ENCODE measurements at places on chromosomes 12 and 14.

- no peak for DNase-seq
Observed at GRCh38 chr12:44405297-44405696, 470.8 kb downstream of the NELL2 start.

- no peak for DNase-seq
Observed at GRCh38 chr14:76812093-76812421, 625 bp downstream of the ANGEL1 start.

- DNase-seq: no peak
Observed at GRCh38 chr12:107759410-107759809, 1.5 kb downstream of the PRDM4 start.

GRCh38 chr14:28754209-28754985 lies 12.2 kb upstream of the FOXG1 start:
- no peak for DNase-seq

GRCh38 chr14:36971263-36971855 lies 201.0 kb downstream of the SLC25A21 start:
- no peak for DNase-seq

DNA sequence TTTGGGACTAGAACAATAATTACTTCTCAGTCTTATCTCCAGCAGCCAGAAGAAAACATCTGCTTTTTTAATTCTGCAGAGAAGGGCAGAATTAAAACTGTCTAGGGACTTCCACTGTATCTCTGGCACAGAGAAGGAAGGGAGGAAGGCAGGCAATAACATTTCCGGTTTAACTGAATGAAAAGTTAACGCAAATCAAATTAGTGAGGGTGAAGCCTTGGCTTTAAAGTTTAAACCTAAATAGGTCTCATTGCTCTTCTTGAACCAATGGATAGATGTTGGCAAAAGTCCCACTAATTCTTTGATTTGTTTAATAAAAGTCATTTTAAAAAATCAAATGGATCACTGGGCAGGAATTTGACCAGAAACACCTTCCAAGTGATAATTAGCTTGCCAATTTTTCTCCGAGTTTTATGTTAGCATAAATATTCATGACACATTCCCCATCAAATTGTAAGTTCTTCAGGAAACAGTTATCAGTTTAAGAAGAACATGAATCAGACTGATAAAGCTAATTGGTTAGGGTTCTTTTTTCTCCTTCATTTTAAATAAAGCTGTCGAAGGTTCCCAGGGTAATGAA lies 181.9 kb downstream of the SLC15A5 start:
- DNase-seq: no peak

DNA sequence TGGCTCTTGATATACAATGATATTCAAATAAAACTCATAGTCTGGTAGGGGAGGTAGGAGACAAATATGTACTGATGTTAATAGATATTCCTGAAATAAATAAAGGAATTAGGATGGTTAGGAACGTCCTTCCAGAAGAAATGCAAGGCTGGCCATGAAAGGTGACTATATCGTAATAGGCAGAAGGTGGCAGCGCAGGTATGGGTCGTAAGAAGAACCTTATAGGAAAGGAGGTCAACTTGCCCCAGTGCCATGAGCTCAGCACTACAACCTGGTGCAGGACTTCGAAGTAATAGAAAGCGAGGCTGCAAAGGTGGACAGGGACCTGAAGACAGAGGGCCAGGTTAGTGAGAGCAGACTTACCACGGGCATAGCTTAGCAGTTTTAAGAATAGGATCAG lies 55.3 kb upstream of the FGD4 start:
- no peak for DNase-seq

DNA sequence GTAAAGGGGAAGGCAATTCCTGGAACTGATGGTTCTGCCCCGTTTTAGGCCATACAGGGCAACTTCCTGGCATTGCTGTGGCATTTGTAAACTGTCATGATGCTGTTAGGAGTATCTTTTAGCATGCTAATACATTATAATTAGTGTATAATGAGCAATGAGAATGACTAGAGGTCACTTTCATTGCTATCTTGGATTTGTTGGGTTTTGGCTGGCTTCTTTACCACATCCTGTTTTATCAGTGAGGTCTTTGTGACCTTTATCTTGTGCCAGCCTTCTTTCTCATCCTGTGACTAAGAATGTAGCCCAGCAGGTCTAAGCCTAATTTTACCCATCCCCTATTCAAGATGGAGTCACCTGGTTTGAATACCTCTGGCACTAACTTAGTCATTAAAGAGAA lies 51.2 kb downstream of the TESPA1 start:
- no peak for DNase-seq

GRCh38 chr14:96509457-96510090 lies 7.4 kb downstream of the PAPOLA start:
- DNase-seq: no peak

DNA sequence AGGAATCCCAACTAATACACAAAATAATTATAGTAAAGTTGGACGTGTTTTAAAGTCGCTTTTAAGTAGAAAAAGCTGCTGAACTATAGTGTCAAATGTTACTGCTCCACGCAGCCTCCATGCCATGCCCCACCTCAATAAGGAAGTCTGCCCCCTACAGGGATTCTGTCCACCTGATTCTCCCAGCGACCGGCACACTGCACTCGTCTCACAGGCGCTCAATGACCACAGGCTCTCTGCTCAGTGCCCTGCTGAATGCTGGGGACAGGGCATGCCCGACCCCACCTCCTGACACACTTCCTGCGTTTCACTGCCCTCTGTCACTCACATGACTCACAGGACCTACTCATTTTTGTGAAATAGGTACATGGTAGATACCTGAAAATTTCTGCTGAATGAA lies 48.9 kb downstream of the BDKRB1 start:
- no peak for DNase-seq

- DNase-seq: no peak
Observed at GRCh38 chr12:106566771-106567170, 16.0 kb upstream of the RFX4 start.

GRCh38 chr14:61098721-61099120 lies 117.7 kb downstream of the SLC38A6 start:
- DNase-seq: no peak

DNA sequence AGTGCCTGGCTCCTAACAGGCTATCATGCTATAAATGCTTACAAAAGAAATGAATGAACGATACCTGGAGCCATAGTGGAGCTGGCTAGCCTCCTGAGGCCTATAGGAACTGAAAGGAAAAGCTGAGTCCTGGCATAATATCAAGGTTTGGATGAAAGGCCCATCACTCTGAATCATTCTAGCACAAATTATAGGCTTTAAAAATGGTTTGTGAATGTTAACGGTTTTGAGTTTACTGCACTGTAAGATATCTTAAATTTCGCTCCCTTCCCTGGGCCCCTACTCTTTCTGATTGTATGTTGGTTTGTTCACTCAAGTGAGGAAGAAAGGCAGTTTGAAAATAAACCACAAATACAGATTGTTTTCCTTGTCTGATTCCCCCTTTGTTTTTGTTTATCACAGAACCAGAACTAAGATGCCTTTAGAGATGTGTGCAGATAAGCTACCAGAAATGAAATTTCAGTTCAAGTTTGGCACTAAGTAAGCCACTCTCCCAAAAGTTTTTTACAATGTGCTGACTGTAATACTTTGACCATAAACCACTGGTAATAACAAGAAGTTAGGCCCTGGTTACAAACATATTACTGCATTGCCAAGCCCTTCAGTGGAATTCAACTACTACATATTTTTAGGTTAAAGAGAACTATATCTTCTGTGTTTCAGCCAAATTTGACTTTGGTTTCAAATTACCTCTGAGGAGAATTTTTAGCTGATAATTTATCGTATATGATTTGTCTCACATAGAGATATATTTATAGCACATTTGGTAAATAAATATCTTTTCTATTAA lies 89.5 kb downstream of the ALX1 start:
- no peak for DNase-seq

GRCh38 chr12:81835783-81836182 lies 76.6 kb upstream of the PPFIA2 start:
- no peak for DNase-seq

DNA sequence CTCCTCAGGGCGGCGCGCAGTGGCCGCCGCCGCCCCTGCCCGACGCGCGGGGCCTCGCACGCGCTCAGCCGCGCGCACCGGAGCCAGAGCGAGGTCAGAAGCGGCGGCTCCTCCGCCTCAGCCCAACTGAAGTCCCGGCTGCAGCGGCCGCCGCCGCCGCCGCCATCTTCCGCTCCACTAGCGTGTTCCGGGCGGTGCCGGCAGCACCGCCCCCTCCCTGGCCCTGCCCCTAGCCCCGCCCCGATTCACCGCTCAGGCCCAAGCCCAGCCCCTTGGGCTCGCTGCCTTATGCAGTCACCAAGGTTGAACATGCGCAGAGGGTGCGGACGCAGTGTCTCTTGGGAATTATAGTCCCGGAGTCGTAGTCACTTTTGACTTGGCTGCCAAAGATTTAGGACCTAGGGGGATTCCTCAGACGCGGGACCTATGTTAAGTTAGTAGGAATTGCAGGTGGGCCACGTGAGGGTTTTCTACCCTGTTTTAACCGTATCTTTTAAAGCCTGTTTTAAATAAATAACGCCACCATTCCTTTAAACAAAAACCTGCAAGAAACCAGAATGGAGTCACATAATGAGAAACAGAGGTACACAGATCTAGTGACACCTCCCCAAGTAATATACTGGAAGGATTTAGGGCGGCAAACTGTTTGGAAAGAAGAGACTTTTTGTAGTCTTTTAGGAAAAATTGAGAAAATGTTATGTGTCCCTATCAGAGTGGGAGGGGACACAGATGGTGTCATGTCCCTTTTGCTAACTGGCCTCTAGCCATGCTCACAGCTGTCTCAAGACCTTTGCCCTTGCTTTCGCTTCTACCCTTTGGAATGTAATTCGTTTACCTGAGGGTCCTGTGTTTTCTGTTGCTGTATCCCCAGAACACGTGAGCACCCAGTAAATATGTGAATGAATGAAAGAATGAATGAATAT lies at the start of gene PPTC7:
Gene PPTC7 (minus strand): TSS at position 182 of the 923 bp plus-strand sequence. CDS start 287 bp downstream, outside the sequence.
- DNase-seq: peak; percentile 96

- no peak for DNase-seq
Observed at GRCh38 chr12:52130711-52131110, 51.2 kb downstream of the SMIM41 start.

- DNase-seq: no peak
Observed at GRCh38 chr14:93980456-93981201, 4.3 kb upstream of the ASB2 start.

DNA sequence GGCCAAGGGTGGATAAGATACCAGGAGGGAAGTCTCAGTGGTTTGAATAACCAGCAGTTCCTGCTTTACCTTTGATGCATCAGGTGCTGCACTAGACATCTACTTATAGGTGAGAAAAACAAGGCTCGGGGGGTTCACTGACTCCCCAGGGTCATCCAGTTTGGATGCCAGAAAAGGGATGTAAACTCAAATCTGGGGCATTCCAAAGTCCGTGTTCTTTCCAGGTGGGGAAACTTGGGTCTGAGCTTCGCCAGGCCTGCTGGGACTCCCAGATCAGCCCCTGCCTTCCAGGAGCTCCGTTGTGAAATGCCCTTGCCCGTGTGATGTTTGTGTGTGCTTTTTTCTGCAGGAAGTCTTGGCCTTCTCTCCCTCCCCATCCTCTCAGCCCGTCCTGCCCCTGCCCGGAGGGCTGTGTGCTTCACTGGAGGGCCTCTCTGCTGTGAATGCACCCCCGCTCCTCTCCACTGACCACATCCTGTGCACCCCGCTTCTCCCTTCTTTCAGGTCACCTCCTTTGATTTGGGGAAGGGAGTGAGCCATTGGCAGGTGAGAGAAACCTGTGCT lies 42.1 kb downstream of the TSPAN9 start:
- DNase-seq: no peak

DNA sequence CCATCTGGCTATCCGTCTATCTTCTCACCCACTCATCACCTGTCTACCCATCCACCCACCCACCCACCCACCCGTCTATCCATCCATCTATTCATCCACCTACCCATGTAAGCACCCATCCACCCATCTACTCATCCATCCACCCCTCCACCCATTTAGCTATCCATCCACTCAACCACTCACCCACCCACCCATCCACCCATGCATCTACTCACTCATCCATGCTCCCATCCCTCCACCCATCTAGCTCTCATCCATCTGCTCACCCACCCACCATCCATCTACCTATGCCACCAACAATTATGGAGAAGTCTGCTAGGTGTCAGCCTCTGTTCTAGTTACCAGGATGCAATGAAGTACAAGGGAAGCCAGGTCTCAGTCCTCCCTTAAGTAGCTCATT lies 11.1 kb downstream of the TNFAIP2 start:
- DNase-seq: no peak

DNA sequence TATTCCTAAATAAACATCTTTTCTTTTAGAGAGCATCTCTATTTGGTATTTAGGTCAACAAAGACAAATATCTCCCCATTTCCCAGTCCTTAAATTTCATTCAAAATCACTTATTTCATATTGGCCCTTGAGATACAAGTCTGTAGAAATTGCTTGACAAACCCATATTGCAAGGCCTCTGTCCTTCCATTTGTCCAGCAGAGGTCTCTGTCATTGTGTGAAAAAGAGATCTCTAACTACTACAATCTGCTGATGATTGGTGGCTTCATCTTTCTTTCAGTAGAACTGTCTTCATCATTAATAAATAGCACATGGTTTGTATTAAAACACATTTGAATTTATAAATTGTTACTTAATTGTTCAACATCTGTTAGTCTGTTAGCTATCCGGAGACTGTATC lies 252.6 kb downstream of the ACSS3 start:
- no peak for DNase-seq

DNA sequence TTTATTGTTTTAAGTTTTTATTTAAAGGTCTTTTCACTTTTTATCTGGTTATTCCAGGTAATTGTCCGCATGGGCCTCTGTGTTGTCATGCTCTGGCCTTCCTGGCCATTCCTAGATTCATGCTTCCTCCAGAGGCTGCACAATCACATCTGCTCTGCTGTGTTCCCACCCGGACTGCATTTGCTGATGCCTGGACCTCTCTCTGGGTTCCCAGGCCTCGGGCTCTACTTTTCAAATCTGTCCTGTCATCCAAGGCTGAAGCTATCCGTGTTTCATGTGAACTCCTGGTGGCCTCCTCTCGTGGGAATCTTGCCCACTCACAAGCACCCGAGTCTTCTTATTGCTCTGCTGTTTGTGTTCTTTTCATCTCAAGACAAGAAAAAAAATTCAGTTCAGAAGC lies 16.1 kb upstream of the VDR start:
- DNase-seq: no peak

DNA sequence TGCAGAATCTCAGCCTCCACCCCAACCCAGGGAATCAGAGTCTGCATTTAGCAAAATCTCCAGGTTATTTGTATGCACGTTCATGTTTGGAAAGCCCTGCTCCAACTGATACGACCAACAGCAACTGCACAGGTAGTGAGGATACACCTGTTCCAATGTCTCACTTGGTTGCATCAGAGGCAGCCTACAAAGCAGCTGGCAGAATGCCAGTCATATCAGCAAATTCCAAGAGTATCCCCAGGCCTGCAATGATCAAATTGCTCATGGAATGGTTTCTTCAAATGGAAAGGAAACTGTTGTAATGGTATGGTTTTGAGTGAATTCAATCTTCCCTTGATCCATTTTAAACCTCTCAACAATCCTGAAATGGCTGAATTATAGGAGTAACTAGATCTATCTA lies 75.4 kb downstream of the GRIP1 start:
- no peak for DNase-seq
